ENCODE measurements at places on chromosomes 7 and 10.

GRCh38 chr10:69489506-69490090, 38.3 kb downstream of the TSPAN15 start:
- no peak for DNase-seq

DNA sequence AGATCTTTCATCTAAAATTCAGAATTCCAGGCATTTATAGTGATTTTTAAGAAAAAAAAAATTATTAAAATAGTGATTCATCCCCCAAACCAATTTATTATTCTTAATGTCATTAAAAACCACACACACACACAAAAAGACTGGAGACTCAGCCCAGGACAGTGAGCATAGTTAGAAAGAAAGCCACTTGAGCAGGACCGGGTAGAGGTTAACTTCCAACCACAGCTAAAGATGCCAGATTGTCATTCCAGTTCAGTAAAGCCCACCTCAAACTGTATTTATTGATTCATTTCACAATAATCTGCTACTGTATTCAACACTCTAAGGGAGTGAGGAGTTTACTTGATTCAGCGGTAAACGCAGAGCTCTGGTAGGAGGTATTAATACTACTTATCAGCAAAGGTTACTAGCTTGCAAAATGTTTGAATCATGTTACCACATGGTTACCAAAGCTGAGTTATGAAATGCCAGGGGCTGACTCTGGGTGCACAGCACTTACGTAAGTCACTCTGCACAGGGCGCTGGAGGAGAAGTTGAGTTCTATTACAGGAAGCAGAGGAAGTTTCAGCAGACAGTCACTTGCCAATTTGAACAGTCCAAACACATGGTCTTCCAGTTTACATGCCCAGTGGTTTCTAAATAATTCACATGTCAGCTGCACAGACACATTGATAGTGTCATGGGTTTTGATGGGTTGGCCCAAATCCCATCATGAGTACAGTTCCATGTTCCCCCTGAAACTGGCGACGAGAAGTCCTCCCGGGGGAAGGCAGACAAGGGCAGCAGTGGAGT, 64.6 kb downstream of the KLF6 start:
- DNase-seq: no peak

DNA sequence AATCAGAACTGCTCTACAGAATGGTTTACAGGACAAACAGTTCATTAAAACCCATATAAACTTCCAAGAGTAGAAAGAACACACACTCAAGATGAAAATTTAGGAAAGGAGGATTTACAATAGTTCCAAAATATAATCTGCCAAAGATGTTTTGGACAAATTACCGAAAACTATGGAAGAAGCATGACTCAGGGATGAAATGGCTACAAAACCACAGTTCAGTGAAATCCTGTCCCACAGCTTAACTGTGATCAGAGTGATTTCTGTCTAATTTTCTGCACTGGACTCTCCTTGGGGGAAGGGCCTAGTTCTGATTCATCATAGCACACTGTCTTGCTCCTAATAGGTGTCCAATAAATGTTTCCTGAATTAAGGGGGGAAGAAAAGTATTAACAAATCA, 82.2 kb downstream of the HIPK2 start:
- no peak for DNase-seq

- no peak for DNase-seq
Observed at GRCh38 chr10:48776005-48776522, 91.4 kb downstream of the WDFY4 start.

GRCh38 chr7:134910968-134911367, 75.3 kb upstream of the AGBL3 start:
- no peak for DNase-seq

DNA sequence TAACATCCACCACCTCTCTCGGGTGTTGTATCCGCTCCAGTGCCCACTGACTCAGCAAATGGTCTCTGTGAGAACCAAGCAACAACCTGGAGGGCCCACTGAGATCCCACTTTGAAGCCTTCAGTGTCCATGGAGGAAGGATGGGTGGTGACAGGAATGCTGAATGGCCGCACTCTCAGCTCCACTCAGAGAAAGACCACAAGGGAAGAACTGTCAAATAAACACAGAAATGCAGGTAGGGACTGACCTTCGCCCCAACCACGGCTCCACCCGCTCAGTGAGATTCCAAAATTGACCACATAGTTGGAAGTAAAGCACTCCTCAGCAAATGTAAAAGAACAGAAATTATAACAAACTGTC, 65.8 kb downstream of the VIPR2 start:
- DNase-seq: no peak

GRCh38 chr7:100022621-100023020, 7.2 kb downstream of the ZKSCAN1 start:
- no peak for DNase-seq

GRCh38 chr7:371119-371778, 81.3 kb downstream of the FOXL3 start:
- DNase-seq: peak; percentile 20

DNA sequence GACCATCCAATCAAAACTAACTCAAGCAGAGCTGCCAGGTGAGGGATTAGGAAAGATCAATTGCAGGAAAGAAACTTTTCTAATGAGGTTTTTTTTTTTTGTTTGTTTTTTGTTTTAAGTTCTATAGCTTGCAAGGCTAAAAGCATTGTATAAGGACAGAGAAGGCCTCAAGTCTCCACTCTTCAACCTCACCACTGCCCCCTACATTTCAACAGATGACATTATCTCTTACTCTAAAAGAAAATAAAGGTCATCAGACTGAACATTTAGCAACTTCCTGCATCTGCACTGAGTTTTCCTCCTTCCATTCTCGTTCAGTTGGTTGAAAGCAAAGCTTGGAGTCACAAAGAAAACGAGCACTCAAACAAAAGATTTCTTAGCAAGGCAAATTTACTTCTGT, 45.2 kb upstream of the EXOC4 start:
- no peak for DNase-seq

DNA sequence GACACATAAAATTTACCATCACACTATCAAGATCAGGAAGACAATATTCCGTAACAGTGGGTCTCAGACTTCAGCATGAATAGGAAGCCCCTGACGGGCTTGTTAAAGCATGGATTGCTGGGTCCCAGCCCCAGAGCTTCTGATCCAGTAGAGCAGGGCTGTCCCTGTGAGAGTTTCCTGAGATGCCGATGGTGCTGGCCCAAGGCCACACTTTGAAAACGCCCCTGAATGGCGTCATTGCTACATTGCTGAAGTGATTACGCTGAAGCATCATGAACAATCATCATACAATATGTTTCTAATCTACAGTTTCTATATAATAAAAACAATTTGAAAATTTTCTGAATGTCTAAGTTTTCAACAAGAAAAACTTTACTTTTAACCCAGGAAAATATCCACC, 38.0 kb upstream of the TMEM72 start:
- no peak for DNase-seq

DNA sequence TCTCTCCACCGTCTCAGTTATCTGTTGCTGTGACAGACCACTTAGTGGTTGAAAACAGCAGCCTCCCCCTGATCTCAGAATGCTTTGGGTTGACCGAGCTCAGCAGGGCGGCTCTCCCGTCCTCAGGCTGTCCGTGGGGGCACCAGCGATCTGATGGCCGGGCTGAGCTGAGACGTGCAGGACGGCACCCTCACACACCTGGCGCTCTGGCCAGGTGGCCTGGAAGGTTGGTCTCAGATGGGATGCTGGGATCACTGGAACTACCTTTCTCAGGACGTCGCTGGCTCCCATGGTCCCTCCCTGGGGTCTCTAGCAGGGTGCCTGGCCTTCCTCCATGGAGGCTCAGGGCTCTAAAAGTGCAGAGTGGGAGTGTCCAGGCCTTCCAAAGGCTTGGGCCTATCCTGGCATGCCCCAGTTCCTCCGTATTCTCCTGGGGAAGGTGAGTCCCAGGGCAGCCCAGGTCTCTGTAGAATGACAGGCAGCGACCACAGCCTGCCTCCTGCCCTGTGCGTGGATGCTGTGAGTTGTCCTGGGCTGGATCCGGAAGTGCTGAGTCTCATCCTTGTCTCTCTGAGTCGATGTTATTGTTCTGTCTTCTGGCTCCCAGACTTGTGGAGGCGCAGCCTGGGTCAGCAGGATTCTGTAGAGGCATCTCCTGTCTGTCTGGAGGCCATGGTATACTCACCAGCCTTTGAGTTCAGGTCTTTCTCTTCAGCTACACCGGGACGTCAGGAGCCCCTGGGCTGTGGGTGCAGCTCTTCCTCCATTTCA, 12.2 kb upstream of the PWWP2B start:
- DNase-seq: no peak

DNA sequence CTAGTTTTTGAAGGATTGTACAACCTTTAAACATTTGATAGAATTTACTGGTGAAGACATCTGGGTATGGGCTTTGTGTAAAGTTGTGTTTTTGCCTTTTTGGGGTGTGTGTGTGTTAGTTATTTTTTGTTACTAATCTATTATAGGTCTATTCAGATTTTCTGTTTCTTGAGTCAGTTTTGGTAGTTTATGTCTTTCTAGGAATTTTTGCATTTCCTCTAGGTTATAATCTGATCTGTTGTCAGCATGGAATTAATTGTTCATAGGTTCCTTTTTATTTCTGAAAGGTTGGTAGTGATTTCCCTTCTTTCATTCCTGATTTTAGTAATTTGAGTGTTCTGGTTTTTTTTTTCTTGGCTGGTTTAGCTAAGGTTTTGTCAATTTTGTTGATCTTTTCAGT, 17.7 kb downstream of the SEPTIN7 start:
- no peak for DNase-seq

DNA sequence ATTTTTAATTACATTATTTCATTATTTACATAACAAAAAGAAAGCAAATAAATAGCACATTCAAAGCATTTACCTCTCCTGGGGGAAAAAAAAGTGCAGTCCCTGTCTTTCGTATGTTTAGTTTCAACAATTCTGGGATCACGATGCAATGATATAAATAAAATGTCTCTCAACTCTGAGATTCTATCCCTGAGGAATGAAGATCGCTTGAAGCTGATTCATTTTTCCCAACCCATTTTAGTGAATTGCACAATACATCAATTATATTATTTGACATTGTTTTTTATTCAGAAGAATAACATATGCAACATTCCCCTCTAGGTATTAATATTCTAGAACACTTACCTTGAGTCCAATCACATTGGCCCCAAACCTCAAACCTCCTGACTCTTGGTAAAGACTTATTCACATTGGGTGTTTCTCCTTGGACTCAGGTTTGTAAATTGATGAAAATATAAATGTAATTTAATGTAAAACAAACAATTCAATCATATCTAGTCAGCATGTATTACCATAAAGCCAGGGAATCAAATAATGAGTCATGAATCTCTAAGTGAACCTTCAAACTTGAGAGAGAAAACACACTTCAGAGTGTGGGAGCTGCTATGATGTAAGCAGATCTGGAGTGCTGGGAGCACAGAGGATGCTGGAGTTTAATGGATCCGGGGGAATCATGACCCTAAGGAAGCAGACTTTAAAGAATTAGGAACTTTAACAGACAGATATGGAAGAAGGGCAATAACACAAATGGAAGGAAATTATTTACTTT, 5.3 kb upstream of the SCIN start:
- no peak for DNase-seq

- DNase-seq: no peak
Observed at GRCh38 chr7:116332766-116333165, 122.4 kb downstream of the TES start.

- DNase-seq: no peak
Observed at GRCh38 chr10:74854610-74855009, 28.2 kb downstream of the KAT6B start.

GRCh38 chr7:4763794-4764185, 11.6 kb upstream of the AP5Z1 start:
- DNase-seq: no peak

- DNase-seq: peak; percentile 97
Observed at GRCh38 chr10:3852147-3852904, 67.3 kb upstream of the KLF6 start.

- DNase-seq: peak; percentile 37
Observed at GRCh38 chr10:70265032-70265689, 18.6 kb downstream of the NPFFR1 start.
